ENCODE measurements at places on chromosomes 3 and 15.
A peak's percentile ranks its signal among the peaks of the same experiment; 100 is the strongest.

- peak; percentile 21 for DNase-seq
These were observed 16.9 kb upstream of the FAM3D start for GRCh38 chr3:58683466-58683865.

DNA sequence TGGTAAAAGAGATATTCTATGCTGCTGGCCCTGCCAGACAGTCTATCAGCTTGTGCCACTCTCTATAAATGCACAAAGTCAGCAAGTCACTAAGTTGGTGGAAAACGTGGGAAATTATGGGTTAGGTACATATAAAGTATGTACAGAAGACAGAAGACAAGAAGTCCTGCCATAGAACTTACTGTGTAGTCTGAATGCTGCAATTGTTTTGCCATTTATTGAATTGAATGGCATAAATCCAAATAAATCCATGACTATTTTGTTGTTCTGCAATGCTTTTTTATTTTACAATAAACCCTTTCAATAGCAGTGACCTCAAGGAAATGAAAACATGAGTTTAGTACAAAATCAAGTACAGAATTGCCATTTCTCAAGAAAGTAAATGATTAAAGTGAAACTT, 34.1 kb upstream of the TM4SF1 start:
- DNase-seq: no peak

DNA sequence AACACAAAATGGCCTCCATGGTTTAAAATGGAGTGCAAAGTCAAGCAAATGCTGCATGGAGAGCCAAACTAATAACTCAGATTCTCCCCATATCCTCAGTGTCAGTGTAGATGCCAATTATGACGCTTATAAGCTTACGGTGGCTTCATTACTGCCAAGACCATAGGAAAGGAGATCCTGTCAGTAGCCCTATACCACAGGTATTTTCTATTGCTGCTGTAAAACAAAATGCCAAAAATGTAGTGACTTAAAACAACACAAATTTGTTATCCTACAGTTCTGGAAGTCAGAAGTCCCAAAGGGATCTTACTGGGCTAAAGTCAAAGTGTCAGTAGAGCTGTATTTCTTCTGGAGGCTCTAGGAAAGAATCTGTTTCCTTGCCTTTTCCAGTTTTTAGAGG, 149.8 kb upstream of the GBE1 start:
- DNase-seq: no peak

- DNase-seq: no peak
These were observed 506.4 kb upstream of the THBS1 start for GRCh38 chr15:39074341-39074985.

DNA sequence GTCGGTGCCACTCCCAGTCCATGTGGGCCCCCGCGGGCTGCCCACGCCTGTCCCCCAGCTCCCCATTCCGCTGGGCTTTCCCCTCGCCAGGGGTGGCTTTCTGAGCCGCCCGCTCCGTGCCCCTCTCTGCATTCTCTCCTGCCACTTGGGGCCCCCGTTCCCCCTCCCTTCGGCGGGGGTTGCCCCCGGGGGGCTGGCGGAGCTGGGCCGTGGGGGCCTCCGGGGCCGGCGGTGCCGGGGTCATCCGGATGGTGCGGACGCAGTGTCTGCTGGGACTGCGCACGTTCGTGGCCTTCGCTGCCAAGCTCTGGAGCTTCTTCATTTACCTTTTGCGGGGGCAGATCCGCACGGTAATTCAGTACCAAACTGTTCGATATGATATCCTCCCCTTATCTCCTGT, 46.5 kb downstream of the GRAMD1C start:
- DNase-seq: no peak

DNA sequence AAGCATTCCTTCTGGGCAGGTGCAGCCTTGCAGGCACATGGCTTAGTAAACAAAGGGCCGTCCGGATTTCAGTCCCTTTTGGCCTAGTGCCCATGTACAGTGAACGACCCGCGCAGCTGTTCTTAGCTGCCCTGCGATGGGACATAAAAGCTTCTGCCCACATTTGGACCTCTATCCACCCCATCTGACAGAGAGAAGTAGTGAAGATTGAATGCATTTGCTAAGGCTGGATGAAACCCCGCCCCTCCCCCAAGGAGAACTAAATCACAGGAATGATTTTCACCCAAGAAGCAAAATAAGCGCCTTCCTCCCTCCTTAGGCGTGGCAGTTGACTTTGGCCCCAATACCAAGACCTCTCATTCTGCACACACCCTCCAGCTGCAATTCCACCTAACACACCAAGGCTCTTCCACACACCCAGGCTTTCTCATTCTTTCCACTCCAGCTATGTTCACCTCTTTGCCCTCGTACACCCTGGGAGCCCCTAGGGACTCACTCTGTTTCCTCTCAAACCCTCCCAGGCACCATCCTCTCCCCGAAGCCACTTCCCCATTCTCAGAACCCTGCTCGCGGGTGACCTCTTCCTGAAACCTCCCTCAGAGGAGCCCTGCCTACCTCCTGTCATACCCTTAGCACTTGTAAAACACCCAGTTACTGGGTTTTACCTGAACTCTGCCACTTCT, 14.1 kb upstream of the HRH1 start:
- DNase-seq: no peak
